ENCODE measurements at places on chromosomes 7 and 10.

- DNase-seq = no peak
Measured at GRCh38 chr7:22640269-22640668, 86.7 kb upstream of the IL6 start.

DNA sequence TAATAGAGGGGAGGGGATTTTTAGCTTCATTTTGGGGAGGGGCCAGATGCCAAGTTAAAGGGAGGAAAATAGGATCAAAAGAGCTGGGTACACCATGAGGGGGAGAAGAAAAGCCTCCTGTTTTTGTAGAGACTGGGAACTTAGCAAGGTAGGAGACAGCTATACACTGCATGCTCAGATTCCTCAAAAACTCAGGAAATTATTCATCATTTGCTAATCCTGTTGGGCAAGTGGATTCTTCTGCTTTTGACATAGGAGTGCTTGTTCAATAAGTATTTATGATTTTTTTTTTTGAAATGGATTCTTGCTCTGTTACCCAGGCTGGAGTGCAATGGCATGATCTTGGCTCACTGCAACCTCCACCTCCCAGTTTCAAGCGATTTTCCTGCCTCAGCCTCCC is 73.4 kb downstream of the LYZL2 start:
- DNase-seq = no peak

GRCh38 chr10:13734151-13734550 is 147.4 kb downstream of the PRPF18 start:
- no peak for DNase-seq

GRCh38 chr10:21927631-21928353 is 75.7 kb downstream of the DNAJC1 start:
- DNase-seq = no peak

DNA sequence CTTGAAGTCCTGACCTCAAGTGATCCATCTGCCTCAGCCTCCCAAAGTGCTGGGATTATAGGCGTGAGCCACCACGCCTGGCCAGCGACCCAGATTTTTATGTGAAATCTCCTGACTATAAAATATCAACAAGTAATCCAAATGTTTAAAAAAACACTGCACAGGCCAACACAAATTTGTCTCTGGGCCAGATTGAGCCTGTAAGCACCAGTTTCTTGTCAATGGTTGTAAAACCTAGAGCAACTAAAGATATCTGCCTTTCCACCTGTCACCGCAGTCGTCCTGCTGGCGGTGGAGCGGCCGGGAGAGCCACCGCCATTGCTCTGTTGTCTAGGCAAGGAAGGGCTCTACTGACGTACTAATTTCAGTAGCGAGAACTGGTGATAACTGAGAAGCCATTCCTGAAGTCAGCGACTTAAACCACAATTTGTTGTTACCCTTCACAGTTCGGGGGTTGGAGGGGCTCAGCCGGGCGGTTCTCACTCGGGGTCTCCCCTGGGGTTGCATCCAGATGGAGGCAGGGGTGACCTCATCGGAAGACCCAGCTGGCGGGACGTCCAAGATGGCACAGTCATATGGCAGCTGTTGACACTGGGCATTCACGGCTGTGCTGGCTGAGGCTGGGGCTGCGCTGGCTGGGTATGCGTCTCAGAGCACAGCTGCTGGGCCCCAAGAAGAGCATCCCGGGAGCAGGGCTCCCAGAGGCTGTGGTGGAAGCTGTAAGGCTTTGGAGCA is 55.2 kb upstream of the PDGFA start:
- DNase-seq = no peak

DNA sequence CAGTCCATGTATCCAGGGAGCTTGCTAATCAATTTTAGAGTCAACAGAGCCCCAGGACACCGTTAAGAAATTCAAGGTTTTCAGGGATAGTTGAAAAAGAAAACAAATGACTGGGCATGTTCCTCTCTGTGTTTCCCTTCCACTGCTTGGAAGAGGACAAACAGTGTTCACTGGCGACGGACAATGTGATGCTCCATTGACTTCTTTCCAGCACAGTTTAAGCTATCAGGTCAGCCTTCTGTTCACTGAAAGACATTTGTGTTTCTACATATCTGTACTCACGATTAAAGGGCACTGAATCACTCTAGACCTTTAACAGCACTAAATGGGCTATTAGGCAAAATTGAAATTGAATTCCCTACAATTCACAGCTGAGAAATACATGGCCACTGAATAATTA is 123.6 kb downstream of the RNLS start:
- no peak for DNase-seq

DNA sequence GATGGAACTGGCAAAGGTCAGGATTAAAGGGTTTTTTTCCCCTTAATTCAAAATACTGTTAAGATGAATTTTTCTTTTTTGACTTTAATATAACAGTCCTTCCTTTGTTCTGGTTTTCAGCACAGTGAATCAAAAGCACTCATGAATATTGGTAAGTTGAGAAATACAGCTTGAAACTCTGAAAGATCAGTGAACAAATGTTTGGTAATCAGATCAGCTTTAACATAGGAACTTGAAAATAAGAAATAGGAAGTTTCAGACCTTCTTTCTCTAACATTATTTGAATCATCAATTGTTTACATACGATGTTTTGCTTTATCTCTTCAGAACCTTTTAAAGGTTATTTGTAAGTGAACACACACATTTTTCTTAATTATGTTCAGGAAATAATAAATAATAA is 90.5 kb downstream of the SGMS1 start:
- no peak for DNase-seq

GRCh38 chr7:20785157-20786048 is 1.3 kb downstream of the SP8 start:
- DNase-seq = no peak

DNA sequence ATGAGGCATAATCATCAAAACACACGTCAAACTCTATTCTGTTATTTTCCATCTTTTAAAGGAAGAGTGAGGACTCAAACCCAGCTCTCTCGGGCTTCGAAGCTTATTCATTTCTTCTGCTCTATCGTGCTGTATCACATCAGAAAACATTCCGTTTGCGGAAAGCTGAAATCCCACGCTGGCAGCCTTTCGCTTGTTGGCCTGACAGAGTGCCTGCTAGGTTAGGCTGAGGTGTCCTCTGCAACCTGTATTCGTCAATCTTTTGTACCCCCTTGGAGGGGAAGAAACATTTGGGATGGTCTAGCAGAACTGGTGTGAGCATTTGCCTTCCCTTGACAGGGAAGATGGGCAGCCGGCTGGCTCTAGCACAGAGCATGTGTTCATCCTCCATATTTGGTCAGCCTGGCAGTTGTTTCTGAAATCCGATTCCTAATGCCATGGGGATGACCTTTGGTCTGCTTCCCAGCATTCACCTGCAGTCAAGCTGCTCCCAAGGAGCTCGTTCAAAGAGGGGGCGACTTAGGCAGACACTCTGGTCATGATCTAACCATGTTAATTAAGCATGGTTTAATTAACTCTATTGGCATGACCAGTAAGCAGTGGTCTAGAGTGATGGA is 55.2 kb downstream of the TACC2 start:
- no peak for DNase-seq

DNA sequence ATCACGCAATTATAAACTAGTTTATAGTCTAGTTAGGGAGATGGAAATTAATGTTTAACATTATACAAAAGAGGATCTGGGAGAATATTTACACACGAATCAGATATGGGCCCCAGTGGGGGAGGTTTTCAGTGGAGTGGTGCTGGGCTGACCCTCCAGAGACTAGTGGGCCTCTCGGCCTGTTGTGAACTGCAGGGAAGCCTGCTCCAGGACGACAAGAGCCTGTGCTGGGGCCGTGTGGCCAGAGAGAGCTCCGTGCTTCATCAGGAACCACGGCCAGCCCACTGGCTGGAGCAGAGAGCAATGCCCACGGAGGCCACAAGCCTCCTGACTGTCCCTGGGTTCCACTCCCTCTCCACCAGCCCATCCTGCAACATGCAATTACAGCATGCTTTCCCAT is 11.3 kb upstream of the ESYT2 start:
- no peak for DNase-seq

DNA sequence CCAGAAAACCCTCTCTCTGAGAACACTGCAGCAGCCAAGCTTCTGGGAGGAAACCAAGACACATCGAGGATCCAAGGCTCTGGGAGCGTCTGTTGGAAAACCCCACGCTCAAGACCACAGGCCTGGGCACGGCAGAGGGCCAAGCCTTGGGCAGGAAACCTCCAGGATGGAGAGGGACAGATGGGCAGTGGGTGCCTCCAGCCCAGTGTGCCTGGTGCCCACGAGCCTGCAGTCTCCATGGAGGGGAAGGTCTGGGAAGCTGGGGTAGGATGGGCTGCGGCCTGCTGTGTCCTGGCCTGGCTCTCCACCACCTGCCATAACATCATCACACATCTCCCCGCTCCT is 96.1 kb downstream of the FAM53B start:
- no peak for DNase-seq

DNA sequence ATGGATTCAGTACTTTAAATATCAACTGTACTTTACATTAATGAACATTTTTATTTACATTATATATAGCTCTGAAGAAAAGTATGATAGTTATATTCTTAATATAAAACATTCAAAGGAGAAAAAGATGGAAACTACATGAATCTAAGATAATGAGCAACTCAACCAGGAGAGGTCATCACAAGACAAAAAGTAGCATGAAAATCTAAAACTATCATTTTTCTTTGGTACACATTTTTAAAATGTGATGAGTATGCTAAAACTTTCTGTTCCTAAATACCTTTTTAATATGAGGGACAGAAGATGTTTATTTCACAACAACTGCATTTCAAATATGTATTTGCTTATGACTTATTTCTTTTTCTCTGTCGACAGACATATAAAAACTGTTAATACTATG is 2.4 kb downstream of the CNTNAP2 start:
- DNase-seq = no peak

DNA sequence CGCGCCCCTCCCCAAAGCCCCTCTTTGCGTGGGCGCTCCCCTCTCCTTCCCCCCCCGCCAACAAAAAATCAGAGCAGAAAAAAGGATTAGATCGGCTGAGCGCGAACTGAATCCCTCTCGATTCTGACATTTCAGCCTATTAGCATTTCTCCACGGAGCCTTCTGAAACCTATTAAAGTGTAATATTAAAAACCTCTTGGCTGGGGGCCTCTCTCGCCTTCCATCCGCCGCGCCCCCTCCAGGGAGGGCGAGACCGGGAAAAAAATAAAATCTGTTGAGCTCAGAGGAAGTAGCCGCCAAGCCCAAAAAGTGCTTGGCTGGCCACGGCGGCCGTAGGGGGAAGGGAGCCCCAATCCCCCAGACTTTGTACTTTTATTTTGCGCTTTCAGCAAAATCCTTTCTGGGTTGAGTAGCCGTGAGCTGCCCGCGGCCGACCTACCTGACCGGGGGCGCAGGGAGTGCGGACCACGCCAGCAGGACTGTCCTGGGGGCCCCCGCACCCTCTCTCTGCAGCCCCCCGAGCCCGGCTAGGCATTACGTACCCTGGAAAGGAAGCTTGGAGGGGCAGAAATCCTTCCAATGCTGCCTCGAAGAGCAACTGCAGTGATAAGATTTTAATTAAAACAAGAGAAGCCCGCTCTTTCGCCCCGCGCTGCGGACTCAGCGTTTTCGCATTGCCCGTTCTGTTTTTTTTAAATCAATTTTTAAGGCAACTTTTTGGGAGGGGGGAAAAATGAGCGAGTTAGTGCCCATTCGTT is 1.3 kb upstream of the TNRC18 start:
- DNase-seq = peak; percentile 20

DNA sequence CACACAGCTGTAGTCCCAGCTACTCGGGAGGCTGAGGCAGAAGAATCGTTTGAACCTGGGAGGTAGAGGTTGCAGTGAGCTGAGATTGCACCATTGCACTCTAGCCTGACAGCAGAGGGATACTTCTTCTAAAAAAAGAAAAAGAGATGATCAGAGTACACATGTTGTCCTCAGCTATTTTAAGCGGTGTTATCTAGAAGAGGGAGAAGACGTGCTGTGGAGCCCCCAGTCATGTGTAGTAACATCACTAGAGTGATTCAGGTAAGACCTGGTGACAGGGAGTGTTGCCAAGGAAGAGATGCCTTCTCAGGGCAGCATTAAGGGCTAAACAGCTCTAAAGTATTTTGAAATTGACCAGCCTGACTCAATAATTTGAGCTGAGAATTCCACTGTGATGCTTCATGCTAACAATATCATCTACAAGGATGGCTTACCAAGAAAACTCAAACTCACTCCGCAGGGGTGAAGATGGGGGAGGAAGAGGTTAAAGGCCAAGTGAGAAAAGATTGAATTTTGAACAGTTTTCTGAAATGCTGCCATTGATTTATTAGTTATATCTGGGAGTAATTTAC is 97.4 kb downstream of the KLF6 start:
- DNase-seq = no peak

DNA sequence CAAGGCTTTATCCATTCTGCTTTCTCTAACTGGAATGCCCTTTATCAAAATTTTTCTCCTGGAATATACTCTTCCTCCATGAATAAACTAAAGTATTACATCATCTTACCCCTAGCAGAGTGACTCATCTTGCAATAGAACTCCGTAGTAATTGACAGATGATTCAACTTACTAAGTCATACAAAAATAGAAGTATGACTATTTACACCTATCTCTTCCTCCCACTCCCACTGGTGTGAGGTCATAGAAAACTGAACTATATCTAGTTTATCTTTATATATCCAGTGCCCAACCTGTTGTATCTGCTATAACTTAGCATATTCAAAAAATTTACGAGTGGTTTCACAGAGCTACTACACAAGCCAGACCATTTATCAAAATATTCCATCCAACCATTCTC is 26.1 kb downstream of the ABCB1 start:
- no peak for DNase-seq

- DNase-seq = no peak
Measured at GRCh38 chr10:80771285-80771684, 233.6 kb downstream of the SH2D4B start.

DNA sequence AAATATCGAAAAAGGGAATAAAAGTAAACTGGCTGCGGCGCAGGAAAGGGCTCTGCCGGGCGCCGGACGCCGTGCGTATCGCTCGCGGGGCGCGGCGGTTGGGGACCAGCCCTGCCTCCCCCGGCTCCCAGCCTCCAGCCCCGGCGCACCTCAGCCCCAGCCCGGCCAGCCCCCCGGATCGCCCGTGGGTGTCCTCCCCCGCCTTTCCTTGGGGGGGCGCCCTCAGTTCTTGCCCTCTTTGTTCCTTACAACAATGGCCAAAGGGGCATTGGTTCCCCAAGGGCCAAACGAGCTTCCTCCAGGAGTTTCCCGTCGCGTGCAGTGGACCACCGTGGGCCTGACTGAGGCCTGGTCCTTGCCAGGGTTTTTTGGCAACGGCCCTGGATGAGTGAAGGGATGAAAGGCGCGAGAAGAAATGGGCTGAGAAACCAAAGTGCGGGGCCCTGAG is 1.2 kb downstream of the MACROH2A2 start:
- no peak for DNase-seq

GRCh38 chr7:32154797-32155196 is 84.6 kb upstream of the PDE1C start:
- DNase-seq = no peak

GRCh38 chr7:107078517-107078966 is 34.0 kb downstream of the PRKAR2B start:
- DNase-seq = no peak

All from amygdala (tissue), 56 donors.